Activated T-cell treated with anti-CD3 and anti-CD28 coated beads, Interleukin-2, amount 50 U/mL, for 72 hours (primary cell): ENCODE measurements at places on chromosomes 11 and 22. TPM values are rescaled to one million over a fixed set of nuclear protein-coding genes. Genes with fewer than 3 reads are reported as not detected.

Gene PHETA2
- 3.8 TPM for total RNA-seq

DNA sequence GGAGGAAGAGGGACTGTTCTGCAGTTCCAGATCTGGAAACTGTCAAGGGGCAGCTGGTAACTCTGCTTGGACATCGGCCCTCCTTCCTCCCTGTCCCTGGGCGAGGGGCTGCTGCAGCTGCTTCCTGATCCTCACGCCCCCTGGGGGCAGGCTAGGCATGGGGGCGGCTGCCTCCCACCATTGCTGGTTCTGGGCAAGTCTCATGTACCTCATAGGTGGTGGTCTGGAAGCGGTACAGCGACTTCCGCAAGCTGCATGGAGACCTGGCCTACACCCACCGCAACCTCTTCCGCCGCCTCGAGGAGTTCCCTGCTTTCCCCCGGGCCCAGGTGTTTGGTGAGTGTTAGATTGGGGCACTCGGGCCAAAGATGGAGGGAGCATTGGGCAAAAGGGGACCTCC lies 5.0 kb downstream of the SNX15 start:
- H3K27me3 ChIP-seq: no peaks in the 10 kb centered on the region
- H3K36me3 ChIP-seq: no peaks in the 10 kb centered on the region
- H3K27ac ChIP-seq: no peak overlapping the region
- peaks cover 12% of the 10 kb centered on the region for H3K4me1 ChIP-seq
- DNase-seq: no peak

Gene BRD1
- total RNA-seq: 42.3 TPM

Gene FOLR2
- total RNA-seq: not detected

- H3K4me3 ChIP-seq: peak overlapping the region; percentile 11
- no peaks in the 10 kb centered on the region for H3K27me3 ChIP-seq
- no peak overlapping the region for H3K27ac ChIP-seq
- peaks cover 28% of the 10 kb centered on the region for H3K36me3 ChIP-seq
These were observed 11.2 kb downstream of the PEX26 start for GRCh38 chr22:18088825-18089568.

Gene KRTAP5-10
- not detected for total RNA-seq

Gene KREMEN1
- 0.53 TPM for total RNA-seq

- peaks cover 20% of the 10 kb centered on the region for H3K4me1 ChIP-seq
- no peaks in the 10 kb centered on the region for H3K36me3 ChIP-seq
- H3K27ac ChIP-seq: no peak overlapping the region
- no peaks in the 10 kb centered on the region for H3K27me3 ChIP-seq
These were observed 10.6 kb upstream of the CCDC83 start for GRCh38 chr11:85844439-85845123.

GRCh38 chr22:48496226-48496845 lies 1331.3 kb downstream of the BRD1 start:
- no peak overlapping the region for H3K4me3 ChIP-seq
- no peak for DNase-seq
- no peaks in the 10 kb centered on the region for H3K4me1 ChIP-seq
- H3K27me3 ChIP-seq: peaks cover 18% of the 10 kb centered on the region
- no peak overlapping the region for H3K27ac ChIP-seq

GRCh38 chr11:121415856-121416255 lies 36.3 kb upstream of the SORL1 start:
- H3K27me3 ChIP-seq: no peaks in the 10 kb centered on the region
- H3K27ac ChIP-seq: no peak overlapping the region

GRCh38 chr11:35390737-35391682 lies 28.3 kb downstream of the SLC1A2 start:
- H3K27ac ChIP-seq: peak overlapping the region; percentile 91
- no peaks in the 10 kb centered on the region for H3K36me3 ChIP-seq
- peaks cover 32% of the 10 kb centered on the region for H3K4me1 ChIP-seq
- H3K27me3 ChIP-seq: peaks cover 7% of the 10 kb centered on the region
- peak overlapping the region; percentile 60 for H3K4me3 ChIP-seq

DNA sequence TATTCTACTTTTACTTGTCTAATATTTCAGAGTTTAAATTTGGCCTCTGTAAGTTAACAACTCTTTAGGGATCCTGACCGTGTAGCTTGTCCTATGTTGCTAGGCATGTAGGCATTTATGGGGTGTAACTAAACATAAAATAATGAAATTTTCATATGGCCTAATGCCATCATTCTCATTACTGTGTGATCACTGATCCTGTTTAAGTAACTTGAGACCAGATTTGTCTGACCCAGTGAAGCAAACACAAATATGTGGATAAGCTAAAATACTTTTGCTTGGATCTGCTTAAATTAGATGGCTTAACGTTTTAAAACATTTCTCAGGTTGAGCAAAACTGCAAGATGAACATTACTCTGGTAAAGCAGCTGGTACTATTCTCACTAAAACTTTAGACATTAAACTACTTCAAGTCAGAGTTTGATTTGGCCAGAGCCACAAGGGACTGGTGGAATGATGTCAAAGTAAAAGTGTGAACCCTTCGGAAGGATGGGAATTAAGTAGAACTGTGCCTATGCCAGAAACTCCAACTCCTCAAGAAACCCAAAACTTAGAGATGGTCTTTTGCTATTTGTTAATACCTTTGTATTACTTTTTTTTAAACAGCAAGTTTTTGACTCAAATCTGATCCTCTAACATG lies 12.5 kb downstream of the QSER1 start:
- peaks cover 2% of the 10 kb centered on the region for H3K36me3 ChIP-seq
- DNase-seq: no peak
- H3K4me3 ChIP-seq: no peak overlapping the region
- no peak overlapping the region for H3K27ac ChIP-seq
- H3K4me1 ChIP-seq: peaks cover 5% of the 10 kb centered on the region

DNA sequence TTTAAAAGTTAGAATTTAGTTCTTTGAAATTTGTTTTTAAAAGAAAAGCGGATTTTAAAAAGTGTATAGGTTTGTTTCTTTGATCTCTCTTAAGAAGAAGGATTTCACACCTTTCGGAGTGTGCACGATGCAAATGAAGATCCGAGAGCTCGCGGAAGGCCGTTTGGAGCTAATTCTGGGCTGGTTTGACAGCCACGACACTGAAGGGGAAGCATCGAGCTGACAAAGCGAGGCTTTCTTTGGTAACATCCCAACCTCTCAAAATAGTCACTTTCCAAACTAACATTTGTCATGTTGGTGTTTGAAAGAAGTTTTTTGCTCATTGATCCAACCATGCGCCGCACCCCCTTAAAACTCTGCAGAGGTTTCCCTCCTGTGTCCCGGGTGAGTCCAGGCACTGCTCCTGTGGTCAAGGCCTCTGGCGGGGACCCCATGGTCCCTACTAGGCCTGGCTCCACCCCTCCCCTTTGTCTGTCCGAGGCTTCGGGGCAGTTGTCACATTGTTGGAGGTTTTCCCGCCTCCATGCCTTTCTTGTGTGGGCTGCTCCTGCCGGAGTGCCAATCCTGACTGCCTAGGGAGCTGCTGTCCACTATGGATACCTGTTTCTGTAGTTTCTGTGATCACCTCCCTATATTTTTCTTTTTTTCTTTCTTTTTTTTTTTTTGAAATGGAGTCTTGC lies 39.7 kb downstream of the MPPED1 start:
- no peaks in the 10 kb centered on the region for H3K36me3 ChIP-seq
- H3K4me3 ChIP-seq: no peak overlapping the region
- H3K27ac ChIP-seq: no peak overlapping the region
- DNase-seq: no peak
- H3K4me1 ChIP-seq: no peaks in the 10 kb centered on the region
- peaks cover 15% of the 10 kb centered on the region for H3K27me3 ChIP-seq

GRCh38 chr11:12517741-12518140 lies 140.4 kb downstream of the PARVA start:
- H3K27ac ChIP-seq: no peak overlapping the region
- no peaks in the 10 kb centered on the region for H3K36me3 ChIP-seq
- H3K4me1 ChIP-seq: no peaks in the 10 kb centered on the region
- no peak overlapping the region for H3K4me3 ChIP-seq
- no peak for DNase-seq

DNA sequence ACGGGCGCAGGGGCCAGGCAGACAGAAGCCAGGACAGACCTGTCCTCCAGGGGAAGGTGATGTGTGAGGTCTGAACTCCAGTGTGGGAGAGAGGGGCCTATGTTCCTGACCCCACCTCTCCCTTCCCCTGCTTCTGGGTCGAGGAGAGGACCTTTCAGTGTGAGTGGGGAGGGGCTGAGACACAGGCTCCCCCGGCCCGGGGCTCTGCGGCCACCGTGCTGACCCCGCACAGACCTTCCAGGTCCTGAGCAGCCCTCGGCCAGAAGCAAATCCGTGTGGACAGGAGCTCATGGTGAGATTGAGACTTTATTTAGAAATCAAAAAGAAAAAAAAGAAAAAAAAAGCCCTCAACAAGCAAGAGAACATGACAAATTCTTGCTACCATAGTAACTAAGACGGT lies 680.5 kb downstream of the BRD1 start:
- H3K36me3 ChIP-seq: no peaks in the 10 kb centered on the region
- H3K4me3 ChIP-seq: no peak overlapping the region
- no peak overlapping the region for H3K27ac ChIP-seq
- no peak for DNase-seq
- H3K4me1 ChIP-seq: no peaks in the 10 kb centered on the region
- H3K27me3 ChIP-seq: peaks cover under 1% of the 10 kb centered on the region

Gene GSTT2B
- total RNA-seq: 0.46 TPM

Gene BBOX1
- not detected for total RNA-seq

DNA sequence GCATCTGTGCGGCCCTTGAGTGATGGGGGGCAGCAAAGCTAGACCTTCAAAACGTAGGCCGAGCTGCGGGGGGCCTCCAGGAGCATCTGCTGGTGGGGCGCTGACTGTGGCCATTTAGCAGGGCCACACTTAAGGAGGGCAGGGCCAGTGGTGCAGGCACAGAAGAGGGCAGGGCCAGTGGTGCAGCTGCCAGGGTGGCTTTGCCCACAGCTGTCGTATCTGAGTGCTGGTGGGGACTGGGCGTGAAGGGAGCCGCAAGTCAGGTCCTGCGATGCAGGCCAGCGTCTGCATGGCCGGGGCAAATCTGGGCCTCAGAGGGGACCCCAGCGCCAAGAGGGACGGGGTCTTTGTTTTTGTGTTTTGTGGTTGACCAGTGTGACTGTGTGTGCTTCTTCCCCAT lies 27.7 kb downstream of the RNH1 start:
- no peaks in the 10 kb centered on the region for H3K36me3 ChIP-seq
- no peaks in the 10 kb centered on the region for H3K4me1 ChIP-seq
- no peak for DNase-seq
- no peak overlapping the region for H3K27ac ChIP-seq
- no peaks in the 10 kb centered on the region for H3K27me3 ChIP-seq

Gene MUC5AC
- total RNA-seq: not detected

- no peak overlapping the region for H3K4me3 ChIP-seq
- peaks cover 7% of the 10 kb centered on the region for H3K4me1 ChIP-seq
- H3K36me3 ChIP-seq: no peaks in the 10 kb centered on the region
- DNase-seq: peak; percentile 57
These were observed 96.5 kb upstream of the FGF3 start for GRCh38 chr11:69915501-69916250.

Gene SMIM35
- total RNA-seq: 0.36 TPM

Gene ANGPTL5
- not detected for total RNA-seq

DNA sequence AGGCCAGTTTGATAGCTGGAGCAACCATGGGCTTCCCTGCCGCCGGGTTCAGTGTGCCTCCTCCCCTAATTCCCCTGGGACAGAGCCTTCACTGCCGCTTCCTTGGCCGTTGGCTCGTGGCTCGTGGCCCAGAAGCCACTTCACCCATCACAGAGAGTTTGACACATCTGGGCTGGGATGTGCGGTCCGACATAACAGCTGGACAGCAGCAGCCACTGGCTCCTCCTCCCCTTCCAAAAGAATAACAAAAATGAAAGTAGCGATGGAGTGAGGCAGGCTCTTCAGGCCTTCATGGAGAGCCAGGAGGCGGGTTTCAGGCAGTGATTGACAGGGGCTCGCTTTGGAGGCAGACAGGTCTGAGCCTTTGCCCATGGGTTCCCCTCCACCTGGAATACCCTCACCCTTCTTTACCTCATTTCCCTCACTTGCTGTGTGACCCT lies 8.2 kb downstream of the CREB3L1 start:
- DNase-seq: no peak
- peaks cover 15% of the 10 kb centered on the region for H3K27me3 ChIP-seq
- H3K27ac ChIP-seq: no peak overlapping the region

- H3K4me3 ChIP-seq: no peak overlapping the region
- H3K27me3 ChIP-seq: peaks cover 2% of the 10 kb centered on the region
- DNase-seq: no peak
- no peak overlapping the region for H3K27ac ChIP-seq
- H3K36me3 ChIP-seq: no peaks in the 10 kb centered on the region
- H3K4me1 ChIP-seq: no peaks in the 10 kb centered on the region
These were observed 5.9 kb downstream of the HBG1 start for GRCh38 chr11:5243816-5244180.

- no peak overlapping the region for H3K4me3 ChIP-seq
- H3K36me3 ChIP-seq: peaks cover 30% of the 10 kb centered on the region
- H3K27ac ChIP-seq: no peak overlapping the region
- H3K4me1 ChIP-seq: no peaks in the 10 kb centered on the region
These were observed 84.4 kb downstream of the MRTFA start for GRCh38 chr22:40552070-40552469.

Gene CELSR1
- total RNA-seq: 0.83 TPM

- no peak within 1 kb of the TSS for H3K27ac ChIP-seq
- DNase-seq: peak; percentile 50
- H3K36me3 ChIP-seq: peaks cover 12% of the 10 kb centered on the region
- H3K27me3 ChIP-seq: peaks cover 19% of the 10 kb centered on the region
- peak within 1 kb of the TSS; percentile 74 for H3K4me3 ChIP-seq
- peaks cover 19% of the 10 kb centered on the region for H3K4me1 ChIP-seq
These were observed at the start of gene CNIH2 for GRCh38 chr11:66277471-66278362. Gene CNIH2, plus strand, starts transcription at chr11:66278175. Its CDS starts 282 bp downstream, at chr11:66278457.

- peak overlapping the region; percentile 67 for H3K27ac ChIP-seq
- H3K4me3 ChIP-seq: peak overlapping the region; percentile 63
- peaks cover 42% of the 10 kb centered on the region for H3K4me1 ChIP-seq
- DNase-seq: no peak
- no peaks in the 10 kb centered on the region for H3K27me3 ChIP-seq
These were observed 5.6 kb downstream of the CCDC82 start for GRCh38 chr11:96384156-96384555.

Gene ASPHD2
- 14.6 TPM for total RNA-seq

DNA sequence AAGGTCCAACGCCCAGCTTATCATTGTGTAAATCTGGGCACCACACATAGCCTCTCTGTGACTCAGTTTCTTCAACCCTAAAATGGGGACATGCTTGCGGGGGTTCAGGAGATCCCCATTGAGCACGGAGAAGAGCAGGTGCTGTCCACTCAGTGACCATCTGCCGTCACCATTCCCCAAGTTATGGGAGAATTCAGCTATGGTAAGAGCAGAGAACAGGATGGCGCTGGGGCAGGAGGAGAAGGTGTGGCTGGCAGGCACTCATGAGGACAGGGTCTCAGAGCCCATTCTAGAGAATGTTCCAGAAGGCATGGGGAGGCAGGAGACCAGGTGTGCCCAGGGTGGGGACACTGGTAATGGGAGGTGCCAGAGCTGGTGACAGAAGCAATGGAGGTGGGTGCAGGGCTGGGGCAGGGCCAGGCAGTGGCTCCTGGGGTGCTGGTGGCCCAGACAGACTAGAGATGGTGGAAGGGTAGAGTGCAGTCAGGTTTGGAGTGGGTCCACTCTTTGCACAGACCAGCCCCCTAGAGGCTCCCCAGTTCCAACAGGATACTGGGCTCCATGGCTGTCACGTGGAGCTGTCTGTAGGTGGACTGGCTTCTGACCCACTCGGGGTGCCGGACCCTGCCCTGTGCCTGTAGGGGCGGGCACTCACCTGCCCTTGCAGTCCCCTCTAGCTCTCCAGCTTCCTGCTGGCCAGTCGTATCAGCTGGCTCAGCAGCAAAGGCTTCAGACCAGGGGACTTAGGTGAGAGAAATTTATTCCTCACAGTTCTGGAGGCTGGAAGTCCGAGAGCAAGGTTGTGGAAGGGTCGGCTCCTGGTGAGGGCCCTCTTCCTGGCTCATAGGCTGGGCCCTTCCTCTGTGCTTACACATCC lies 84.7 kb downstream of the CDKN1C start:
- H3K36me3 ChIP-seq: no peaks in the 10 kb centered on the region
- no peak overlapping the region for H3K27ac ChIP-seq
- no peak for DNase-seq
- H3K27me3 ChIP-seq: no peaks in the 10 kb centered on the region

Gene MUC5B
- total RNA-seq: not detected
